ENCODE measurements at places on chromosomes 6 and 20. TPM values are rescaled to one million over a fixed set of nuclear protein-coding genes. Genes with fewer than 3 reads are reported as not detected.

DNA sequence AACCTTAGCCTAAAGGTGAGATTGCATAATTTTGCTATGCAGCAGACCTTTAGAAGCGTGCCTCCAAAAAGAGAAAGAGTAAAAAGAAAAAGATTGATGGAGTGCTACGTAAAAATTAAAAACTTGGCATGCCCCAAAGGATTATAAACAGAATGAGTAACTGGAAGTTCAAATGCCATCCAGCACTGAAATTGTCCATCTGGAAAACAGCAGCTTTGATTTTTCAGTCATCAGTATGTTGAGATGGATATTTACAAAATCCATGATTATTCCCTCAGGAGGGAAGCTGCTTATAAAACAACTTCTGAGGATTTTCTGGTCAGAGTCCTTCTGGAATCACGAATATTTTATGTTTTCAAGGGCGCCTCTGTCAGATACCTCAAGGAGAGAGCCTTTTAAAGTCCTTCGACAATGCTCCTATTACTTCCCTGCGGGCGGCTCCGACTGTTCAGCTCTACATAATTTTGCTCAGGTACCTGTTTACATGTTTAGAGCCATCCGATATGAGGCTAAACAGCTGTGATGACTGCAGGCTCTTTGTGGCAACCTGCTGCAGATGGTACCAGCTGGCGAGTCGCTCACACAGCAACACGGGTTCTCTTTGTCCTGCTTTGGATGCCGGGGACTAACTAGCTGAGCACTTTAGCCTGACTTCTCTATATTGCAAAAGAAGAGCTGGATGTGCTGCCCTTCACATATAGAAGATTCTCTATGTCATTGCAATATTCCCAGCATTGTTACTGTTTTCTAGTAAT is 83.3 kb downstream of the RCAN2 start:
- no peaks in the 10 kb centered on the region for H3K27me3 ChIP-seq
- no peaks in the 10 kb centered on the region for H3K4me1 ChIP-seq
- no peak for DNase-seq
- H3K36me3 ChIP-seq, result peaks cover 1% of the 10 kb centered on the region
- H3K4me3 ChIP-seq, result no peak overlapping the region
- no peak overlapping the region for H3K27ac ChIP-seq

GRCh38 chr20:46190478-46191167 is 72.5 kb downstream of the CD40 start:
- DNase-seq, result no peak
- no peaks in the 10 kb centered on the region for H3K36me3 ChIP-seq
- H3K27me3 ChIP-seq, result peaks cover 32% of the 10 kb centered on the region
- H3K4me3 ChIP-seq, result no peak overlapping the region

DNA sequence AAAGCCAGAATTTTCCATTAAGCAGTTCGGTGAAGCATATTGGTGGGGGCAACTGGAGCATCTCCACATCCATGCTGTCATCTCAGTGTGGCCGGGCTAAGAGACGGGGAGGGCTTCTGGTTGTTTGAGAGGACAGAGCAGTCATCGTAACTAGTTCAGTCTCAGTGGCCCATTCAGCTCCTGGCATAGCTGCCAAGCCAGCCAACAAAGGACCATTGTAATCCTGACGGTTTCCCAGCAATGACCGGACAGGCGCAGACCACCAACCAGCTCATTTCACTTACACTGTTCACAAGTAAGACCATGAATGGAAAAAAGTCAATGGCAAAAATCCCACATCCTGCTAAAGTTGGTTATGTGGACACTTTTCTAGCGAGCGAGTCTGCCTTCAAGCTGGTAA is 14.9 kb upstream of the HDDC2 start:
- no peaks in the 10 kb centered on the region for H3K27me3 ChIP-seq
- DNase-seq, result no peak
- H3K27ac ChIP-seq, result no peak overlapping the region
- peaks cover 4% of the 10 kb centered on the region for H3K4me1 ChIP-seq
- no peak overlapping the region for H3K4me3 ChIP-seq

DNA sequence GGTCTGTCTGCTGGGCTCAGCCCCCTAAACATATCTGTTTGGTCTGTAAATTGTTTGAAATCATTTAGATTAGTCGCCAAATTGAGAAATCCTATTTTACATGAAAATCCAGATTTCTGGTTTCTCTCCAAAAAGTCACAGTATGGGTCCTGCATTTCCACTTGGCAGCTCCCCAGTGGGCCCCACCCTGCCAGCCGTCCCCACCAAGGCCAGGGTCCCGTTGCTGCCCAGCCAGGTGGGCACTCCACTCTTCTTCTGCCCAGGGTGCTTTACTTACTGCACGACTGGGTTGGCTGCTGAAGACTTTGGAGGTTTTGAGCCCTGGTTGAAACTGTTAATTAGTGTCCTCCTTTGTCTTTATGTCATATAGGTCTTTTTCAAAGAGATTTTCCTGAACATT is 50.4 kb downstream of the ARFGEF2 start:
- no peaks in the 10 kb centered on the region for H3K27me3 ChIP-seq
- H3K27ac ChIP-seq, result no peak overlapping the region
- DNase-seq, result no peak
- no peak overlapping the region for H3K4me3 ChIP-seq
- H3K36me3 ChIP-seq, result peaks cover 22% of the 10 kb centered on the region

DNA sequence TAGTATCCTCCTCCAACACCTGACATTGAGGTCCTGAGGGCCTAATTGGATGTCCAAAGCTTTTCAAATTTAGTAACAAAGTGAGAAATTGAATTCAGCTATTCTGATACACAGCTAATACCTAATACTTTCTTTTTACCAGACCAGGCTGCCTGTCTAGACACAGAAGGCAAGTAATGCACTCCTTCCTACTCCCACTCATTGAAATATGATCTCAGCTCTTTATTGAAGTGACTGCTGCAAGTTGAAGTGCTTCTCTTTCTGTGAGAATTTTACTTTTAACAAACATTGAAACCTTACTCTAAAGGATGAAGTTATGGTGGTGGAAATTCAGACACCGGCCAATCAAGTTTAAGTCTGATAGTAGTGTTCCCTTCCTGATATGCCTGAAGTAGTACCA is 90.8 kb upstream of the OGFRL1 start:
- H3K4me1 ChIP-seq, result no peaks in the 10 kb centered on the region
- H3K27ac ChIP-seq, result no peak overlapping the region
- H3K27me3 ChIP-seq, result no peaks in the 10 kb centered on the region
- H3K36me3 ChIP-seq, result no peaks in the 10 kb centered on the region
- no peak for DNase-seq

DNA sequence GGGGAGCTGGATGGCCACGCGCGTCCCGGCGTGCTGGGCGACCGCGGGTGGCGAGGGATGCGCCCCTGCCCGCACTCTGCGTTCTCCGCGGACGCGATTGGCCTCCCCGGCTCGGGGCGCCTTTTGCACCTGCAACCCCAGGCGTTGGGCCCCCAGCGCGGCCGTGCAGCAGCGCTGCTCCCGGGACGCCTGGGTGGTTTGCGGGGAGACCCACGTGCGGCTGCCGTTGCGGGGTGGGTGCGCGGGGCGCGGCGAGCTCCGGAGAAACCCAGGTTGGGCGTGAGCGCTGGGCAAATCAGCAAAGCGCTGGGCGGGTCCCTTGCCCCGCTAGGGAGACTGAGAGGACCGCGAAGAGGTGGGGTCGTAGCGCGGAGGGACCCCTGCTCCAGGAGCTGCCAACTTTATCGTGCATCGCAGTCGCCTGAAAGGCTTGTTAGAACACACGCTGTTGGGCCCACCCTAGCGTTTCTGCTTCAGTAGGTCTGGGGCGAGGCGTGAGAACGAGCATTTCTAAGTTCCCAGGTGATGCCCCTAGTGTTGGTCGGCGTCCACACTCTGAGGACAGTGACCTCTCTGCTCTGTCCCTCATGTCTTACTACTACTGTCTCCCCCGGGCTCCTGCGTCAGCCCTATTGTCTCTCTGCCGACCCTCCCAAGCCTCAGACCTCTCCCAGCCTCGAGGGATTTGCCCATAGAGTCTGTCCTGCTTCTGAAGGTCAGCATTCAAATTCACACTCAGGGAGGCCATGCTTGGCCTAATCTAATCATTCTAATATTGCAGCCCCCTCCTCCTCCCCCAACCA is 538 bp upstream of the ZFP64 start:
- peak overlapping the region; percentile 98 for H3K27ac ChIP-seq
- peaks cover 2% of the 10 kb centered on the region for H3K36me3 ChIP-seq
- H3K27me3 ChIP-seq, result no peaks in the 10 kb centered on the region
- DNase-seq, result peak; percentile 31
- H3K4me3 ChIP-seq, result peak overlapping the region; percentile 90

DNA sequence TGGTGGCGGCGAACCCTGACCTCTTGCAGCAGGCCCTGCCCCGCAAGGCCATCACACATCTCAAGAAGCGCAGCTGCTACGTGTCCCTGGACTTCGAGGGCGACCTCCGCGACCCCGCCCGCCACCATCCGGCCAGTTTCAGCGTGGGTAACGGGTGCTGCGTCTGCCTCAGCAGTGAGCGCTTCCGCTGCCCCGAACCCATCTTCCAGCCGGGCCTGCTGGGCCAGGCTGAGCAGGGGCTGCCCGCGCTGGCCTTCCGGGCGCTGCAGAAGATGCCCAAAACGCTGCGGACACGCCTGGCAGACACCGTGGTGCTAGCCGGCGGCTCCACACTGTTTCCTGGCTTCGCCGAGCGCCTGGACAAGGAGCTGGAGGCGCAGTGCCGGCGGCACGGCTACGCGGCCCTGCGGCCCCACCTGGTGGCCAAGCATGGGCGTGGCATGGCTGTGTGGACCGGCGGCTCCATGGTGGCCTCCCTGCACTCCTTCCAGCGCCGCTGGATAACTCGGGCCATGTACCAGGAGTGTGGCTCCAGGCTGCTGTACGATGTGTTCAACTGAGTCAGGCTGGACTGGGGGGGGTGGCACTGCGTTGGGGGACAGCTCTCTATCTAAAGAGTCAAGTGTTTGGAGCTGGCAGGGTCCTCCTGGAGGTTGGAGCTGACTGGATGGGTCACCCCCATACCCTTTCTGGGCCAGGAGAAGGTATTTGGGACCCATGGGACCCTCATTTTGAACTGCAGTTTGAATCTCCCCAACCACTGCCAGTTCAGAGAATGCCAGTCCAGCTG is 1.1 kb downstream of the ACTL10 start:
- peak; percentile 72 for DNase-seq
- peaks cover 3% of the 10 kb centered on the region for H3K27me3 ChIP-seq
- H3K27ac ChIP-seq, result no peak overlapping the region
- peaks cover 16% of the 10 kb centered on the region for H3K36me3 ChIP-seq

DNA sequence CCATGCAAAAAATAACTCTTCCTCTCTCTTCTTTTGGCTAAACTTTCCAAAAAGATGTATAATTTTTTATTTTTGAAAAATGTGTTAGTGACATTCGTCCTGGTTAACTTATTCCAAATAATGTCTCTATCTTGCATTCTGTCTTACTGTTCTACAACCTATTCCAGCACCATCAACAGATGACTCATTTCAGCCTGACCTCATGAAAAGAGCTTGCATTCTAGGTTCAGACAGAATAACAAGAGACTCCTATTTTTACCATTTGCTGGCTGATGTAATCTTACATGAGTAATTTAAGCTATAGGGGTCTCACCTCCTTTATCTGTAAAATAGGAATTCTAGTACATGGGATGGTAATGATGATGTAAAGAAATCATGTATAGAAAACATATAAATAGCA is 109.0 kb downstream of the FUT9 start:
- DNase-seq, result no peak
- H3K36me3 ChIP-seq, result no peaks in the 10 kb centered on the region
- no peak overlapping the region for H3K4me3 ChIP-seq
- H3K4me1 ChIP-seq, result peaks cover 3% of the 10 kb centered on the region
- H3K27ac ChIP-seq, result no peak overlapping the region

GRCh38 chr6:118869350-118869749 is 24.6 kb upstream of the ASF1A start:
- no peaks in the 10 kb centered on the region for H3K27me3 ChIP-seq
- no peak for DNase-seq
- H3K36me3 ChIP-seq, result peaks cover 21% of the 10 kb centered on the region

GRCh38 chr6:170211404-170212025 is 79.4 kb downstream of the DLL1 start:
- DNase-seq, result no peak
- H3K4me3 ChIP-seq, result no peak overlapping the region
- H3K4me1 ChIP-seq, result peaks cover 4% of the 10 kb centered on the region

GRCh38 chr6:149045404-149045803 is 272.1 kb upstream of the TAB2 start:
- H3K36me3 ChIP-seq, result no peaks in the 10 kb centered on the region
- H3K27me3 ChIP-seq, result no peaks in the 10 kb centered on the region
- no peak overlapping the region for H3K27ac ChIP-seq
- DNase-seq, result no peak
- H3K4me3 ChIP-seq, result no peak overlapping the region

GRCh38 chr20:58102744-58103516 is 125.5 kb downstream of the ANKRD60 start:
- H3K4me1 ChIP-seq, result no peaks in the 10 kb centered on the region
- H3K4me3 ChIP-seq, result no peak overlapping the region
- H3K27ac ChIP-seq, result no peak overlapping the region
- H3K36me3 ChIP-seq, result no peaks in the 10 kb centered on the region
- DNase-seq, result no peak
- peaks cover 16% of the 10 kb centered on the region for H3K27me3 ChIP-seq

DNA sequence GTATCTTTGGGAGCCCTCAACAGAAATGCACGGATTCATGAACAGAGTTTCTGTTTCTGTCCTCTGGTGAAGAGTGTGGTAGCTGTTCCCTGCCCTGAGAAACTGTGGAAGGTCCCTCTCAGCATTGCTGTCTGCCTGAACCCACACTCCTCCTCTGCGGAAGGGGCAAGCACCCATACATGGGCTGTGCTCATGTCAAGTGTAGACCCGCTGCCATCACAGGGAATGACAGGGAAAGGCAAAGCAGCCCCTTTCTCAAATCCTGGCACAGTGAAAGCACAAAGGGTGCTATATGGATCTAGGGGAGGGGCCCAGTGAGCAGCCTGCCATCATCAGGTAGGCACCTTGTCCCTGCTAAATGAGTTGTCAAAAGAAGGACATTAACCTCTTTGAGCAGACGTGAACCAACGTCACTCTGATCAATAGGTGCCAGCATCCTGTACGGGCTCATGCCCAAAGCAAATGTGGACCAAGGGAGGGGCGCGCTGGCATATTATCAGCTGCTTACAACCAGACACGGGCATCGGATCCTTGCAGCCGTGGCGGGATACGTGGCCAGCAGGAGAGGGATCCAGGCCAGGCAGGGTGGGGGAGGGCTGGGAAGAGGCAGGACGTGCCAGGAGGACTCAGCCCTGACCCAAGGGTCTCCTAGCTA is 231.2 kb upstream of the PMEPA1 start:
- peaks cover 3% of the 10 kb centered on the region for H3K27me3 ChIP-seq
- no peak overlapping the region for H3K27ac ChIP-seq
- peaks cover 2% of the 10 kb centered on the region for H3K4me1 ChIP-seq

ARMC2 gene
- 16.1 TPM for total RNA-seq

PSORS1C2 gene
- not detected for total RNA-seq

PHACTR1 gene
- total RNA-seq, result 8.6 TPM

TBX18 gene
- total RNA-seq, result 1.3 TPM

STMND1 gene
- total RNA-seq, result 0.22 TPM

NR2E1 gene
- total RNA-seq, result not detected

ID1 gene
- total RNA-seq, result 326 TPM

TCF15 gene
- not detected for total RNA-seq

NMBR gene
- 0.74 TPM for total RNA-seq

Data from progenitor cell of endocrine pancreas (in vitro differentiated cells).